Activated T-helper 2 cell treated with anti-CD3 and anti-CD28 coated beads, Interferon-gamma antibody, Interleukin-2, Interleukin-4, amounts not matched to agents 10 μg/mL and 5 μg/mL and 100 μg/mL, durations not matched to agents 14 hours and 24 hours and 36 hours (primary cell): ENCODE measurements at places on chromosomes 1 and 21. TPM values are rescaled to one million over a fixed set of nuclear protein-coding genes. Genes with fewer than 3 reads are reported as not detected.

- no peak overlapping the region for H3K4me3 ChIP-seq
- DNase-seq: no peak
- H3K4me1 ChIP-seq: peaks cover 19% of the 10 kb centered on the region
- H3K27me3 ChIP-seq: no peaks in the 10 kb centered on the region
These were observed 34.9 kb downstream of the PDE9A start for GRCh38 chr21:42688226-42688840.

GRCh38 chr1:236753516-236753915 lies 41.6 kb upstream of the MTR start:
- no peak overlapping the region for H3K27ac ChIP-seq
- no peaks in the 10 kb centered on the region for H3K4me1 ChIP-seq
- no peaks in the 10 kb centered on the region for H3K36me3 ChIP-seq

DNA sequence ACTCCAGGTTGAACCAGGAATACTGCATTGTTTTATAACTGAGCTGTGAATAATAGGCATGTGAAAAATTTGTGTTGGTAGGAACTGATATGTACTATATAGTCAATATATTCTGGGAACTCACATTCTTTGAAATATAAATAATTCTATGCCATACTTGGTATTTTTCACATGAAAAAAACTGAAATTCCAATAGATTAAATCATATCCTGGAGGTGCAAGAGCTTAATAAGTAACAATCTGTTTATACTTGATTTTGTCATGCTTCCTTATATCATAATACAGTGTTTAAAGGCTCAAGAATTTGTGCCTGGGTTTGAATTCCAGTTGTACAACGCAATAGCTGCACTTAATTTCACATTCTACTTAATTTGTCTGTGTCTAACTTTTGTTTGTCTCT lies 387.0 kb downstream of the USP25 start:
- DNase-seq: no peak
- no peak overlapping the region for H3K27ac ChIP-seq
- H3K36me3 ChIP-seq: no peaks in the 10 kb centered on the region
- H3K4me1 ChIP-seq: no peaks in the 10 kb centered on the region
- no peaks in the 10 kb centered on the region for H3K27me3 ChIP-seq

GRCh38 chr1:2465371-2466269 lies 10.5 kb upstream of the PLCH2 start:
- H3K36me3 ChIP-seq: no peaks in the 10 kb centered on the region
- no peak overlapping the region for H3K4me3 ChIP-seq
- no peak overlapping the region for H3K27ac ChIP-seq
- no peaks in the 10 kb centered on the region for H3K4me1 ChIP-seq

GRCh38 chr1:15432324-15432723 lies 5.9 kb upstream of the CTRC start:
- H3K4me3 ChIP-seq: no peak overlapping the region
- no peaks in the 10 kb centered on the region for H3K4me1 ChIP-seq
- no peaks in the 10 kb centered on the region for H3K27me3 ChIP-seq
- no peak for DNase-seq

GRCh38 chr1:60895701-60896100 lies 186.7 kb upstream of the NFIA start:
- no peak overlapping the region for H3K27ac ChIP-seq
- no peaks in the 10 kb centered on the region for H3K36me3 ChIP-seq
- DNase-seq: no peak
- peaks cover 7% of the 10 kb centered on the region for H3K4me1 ChIP-seq
- no peak overlapping the region for H3K4me3 ChIP-seq

DNA sequence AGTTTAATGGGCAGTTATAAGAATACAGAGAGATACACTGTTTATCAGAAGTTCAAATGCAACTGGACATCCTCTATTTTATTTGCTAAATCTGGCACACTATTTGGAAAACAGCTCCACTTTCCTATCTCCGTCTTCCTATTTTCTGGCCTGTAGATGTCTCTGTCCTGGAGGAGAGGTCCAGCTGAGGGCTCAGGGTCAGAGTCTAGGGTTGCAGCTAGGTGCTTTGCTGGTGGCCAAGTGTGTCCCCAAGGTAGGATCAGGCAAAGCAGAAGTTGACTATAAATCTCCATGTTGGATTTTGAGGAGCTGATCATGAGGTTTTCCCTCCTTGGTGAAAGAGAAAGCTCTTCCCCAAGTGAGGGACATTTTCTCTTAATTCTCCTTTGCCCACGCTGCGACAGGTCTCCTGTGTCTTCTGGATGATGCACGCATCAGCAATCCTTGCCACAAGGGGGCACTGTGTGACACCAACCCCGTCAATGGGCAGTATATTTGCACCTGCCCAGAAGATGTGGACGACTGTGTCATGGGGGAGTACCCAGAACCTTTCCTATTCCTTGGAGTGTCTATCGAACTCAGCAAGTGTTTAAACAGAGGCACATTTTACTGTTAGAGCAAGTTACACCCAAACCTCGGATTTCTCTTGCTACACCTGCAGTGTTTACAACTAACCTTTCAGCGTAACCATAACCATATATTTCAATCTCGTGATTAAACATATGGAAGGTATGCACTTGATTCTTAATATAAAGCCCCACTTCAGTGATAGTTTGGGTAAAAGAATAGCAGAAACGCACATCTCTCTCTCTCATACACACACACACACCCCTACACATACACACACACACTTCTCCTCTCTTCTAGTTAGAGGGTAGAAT lies 10.2 kb downstream of the ADAM30 start:
- peaks cover 3% of the 10 kb centered on the region for H3K36me3 ChIP-seq
- H3K27ac ChIP-seq: no peak overlapping the region
- DNase-seq: peak; percentile 51
- no peaks in the 10 kb centered on the region for H3K4me1 ChIP-seq
- H3K4me3 ChIP-seq: no peak overlapping the region

DNA sequence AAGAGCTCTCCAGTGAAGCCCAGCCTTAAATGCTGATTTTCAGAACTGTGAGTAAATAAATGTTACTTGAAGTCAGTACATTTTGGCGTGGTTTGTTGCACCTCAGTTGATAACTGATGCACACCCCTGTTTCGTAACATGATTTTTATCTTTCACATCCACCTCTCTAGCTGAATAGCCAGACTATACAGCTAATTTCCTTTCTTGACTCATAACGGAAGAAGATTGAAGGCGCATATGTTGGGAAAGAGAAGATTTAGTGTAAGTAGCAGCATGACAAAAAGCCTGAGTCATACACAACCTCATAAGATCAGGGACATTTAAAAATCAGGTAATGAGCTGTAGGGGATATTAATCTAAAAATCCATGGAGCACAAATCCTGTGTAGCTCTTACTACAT lies 716.2 kb upstream of the ZP4 start:
- H3K4me1 ChIP-seq: no peaks in the 10 kb centered on the region
- H3K4me3 ChIP-seq: no peak overlapping the region
- H3K27me3 ChIP-seq: no peaks in the 10 kb centered on the region
- DNase-seq: no peak
- no peaks in the 10 kb centered on the region for H3K36me3 ChIP-seq
- no peak overlapping the region for H3K27ac ChIP-seq

- no peaks in the 10 kb centered on the region for H3K36me3 ChIP-seq
- no peak for DNase-seq
These were observed 30.1 kb upstream of the PCBP3 start for GRCh38 chr21:45613396-45613795.

DNA sequence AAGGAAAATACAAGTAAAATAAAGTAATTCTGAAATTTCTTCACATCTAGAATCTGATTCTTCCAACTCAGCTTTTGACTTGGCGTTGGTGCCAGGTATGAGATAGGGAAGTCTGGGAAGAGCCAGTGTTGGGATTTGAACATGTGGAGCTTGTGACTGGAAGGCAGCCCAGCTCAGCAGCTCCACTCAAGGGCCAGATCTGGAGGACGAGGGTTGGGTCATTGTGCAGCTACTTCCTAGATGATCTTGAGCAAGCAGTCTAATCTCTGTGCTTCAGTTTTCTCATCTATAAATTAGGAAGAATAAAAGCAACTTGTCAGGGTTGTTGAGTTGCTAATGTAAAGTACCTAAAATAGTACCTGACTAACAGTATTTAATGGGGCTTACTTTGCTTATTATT lies 5.0 kb downstream of the ADARB1 start:
- DNase-seq: no peak
- H3K4me3 ChIP-seq: peak overlapping the region; percentile 45
- peaks cover 85% of the 10 kb centered on the region for H3K4me1 ChIP-seq
- peaks cover 37% of the 10 kb centered on the region for H3K36me3 ChIP-seq
- no peaks in the 10 kb centered on the region for H3K27me3 ChIP-seq

GRCh38 chr1:29800522-29800956 lies 564.2 kb downstream of the PTPRU start:
- H3K4me1 ChIP-seq: no peaks in the 10 kb centered on the region
- no peaks in the 10 kb centered on the region for H3K36me3 ChIP-seq
- no peak for DNase-seq
- H3K4me3 ChIP-seq: no peak overlapping the region
- no peak overlapping the region for H3K27ac ChIP-seq
- H3K27me3 ChIP-seq: no peaks in the 10 kb centered on the region

- no peak overlapping the region for H3K4me3 ChIP-seq
- DNase-seq: no peak
- H3K36me3 ChIP-seq: no peaks in the 10 kb centered on the region
- no peak overlapping the region for H3K27ac ChIP-seq
- H3K4me1 ChIP-seq: no peaks in the 10 kb centered on the region
- peaks cover 3% of the 10 kb centered on the region for H3K27me3 ChIP-seq
These were observed 15.0 kb upstream of the FAM20B start for GRCh38 chr1:179010671-179011070.

DNA sequence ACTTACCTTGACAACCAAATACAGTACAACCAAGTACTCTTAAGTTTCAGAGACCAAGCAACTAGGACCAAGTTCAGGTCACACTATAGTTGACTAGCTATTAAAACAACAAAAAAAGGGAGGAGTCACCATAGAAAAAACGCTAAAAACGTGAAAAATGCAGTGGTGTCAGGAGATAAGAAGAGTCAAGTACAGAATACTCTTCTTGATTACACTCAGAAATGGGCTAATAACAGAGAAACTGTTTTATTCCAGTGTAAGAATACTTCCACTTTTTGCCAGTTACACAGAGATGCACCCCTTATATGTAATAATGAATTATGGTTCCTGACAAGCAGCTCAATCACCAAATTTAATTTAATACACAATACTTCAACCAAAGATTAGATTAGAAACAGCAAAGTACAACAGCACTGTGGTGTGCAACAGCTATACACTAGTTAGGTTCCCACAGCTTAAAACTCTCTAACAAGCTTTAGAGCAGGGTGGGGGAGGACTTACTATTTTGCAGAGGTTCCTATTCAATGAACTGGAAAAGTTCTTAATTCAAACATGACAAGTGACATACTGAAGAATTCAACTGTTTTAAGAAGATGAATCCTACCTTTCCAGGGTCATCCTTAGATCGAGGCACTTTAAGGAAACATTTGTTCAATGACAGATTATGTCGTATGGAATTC lies 70.4 kb downstream of the FOXJ3 start:
- H3K27me3 ChIP-seq: no peaks in the 10 kb centered on the region
- no peak overlapping the region for H3K4me3 ChIP-seq
- no peak overlapping the region for H3K27ac ChIP-seq
- no peak for DNase-seq
- peaks cover 41% of the 10 kb centered on the region for H3K36me3 ChIP-seq

- H3K4me1 ChIP-seq: no peaks in the 10 kb centered on the region
- DNase-seq: no peak
- H3K4me3 ChIP-seq: no peak overlapping the region
- no peaks in the 10 kb centered on the region for H3K27me3 ChIP-seq
These were observed 429.0 kb downstream of the NEGR1 start for GRCh38 chr1:71853360-71853759.

GRCh38 chr21:34935452-34935851 lies 113.7 kb downstream of the RUNX1 start:
- peak overlapping the region; percentile 91 for H3K27ac ChIP-seq
- H3K27me3 ChIP-seq: no peaks in the 10 kb centered on the region
- H3K4me1 ChIP-seq: peaks cover 88% of the 10 kb centered on the region
- H3K36me3 ChIP-seq: peaks cover 19% of the 10 kb centered on the region
- peak overlapping the region; percentile 51 for H3K4me3 ChIP-seq

- peaks cover 6% of the 10 kb centered on the region for H3K4me1 ChIP-seq
- no peaks in the 10 kb centered on the region for H3K36me3 ChIP-seq
- H3K27me3 ChIP-seq: no peaks in the 10 kb centered on the region
- no peak overlapping the region for H3K27ac ChIP-seq
These were observed 288.5 kb upstream of the KAZN start for GRCh38 chr1:14309984-14310383.

DNA sequence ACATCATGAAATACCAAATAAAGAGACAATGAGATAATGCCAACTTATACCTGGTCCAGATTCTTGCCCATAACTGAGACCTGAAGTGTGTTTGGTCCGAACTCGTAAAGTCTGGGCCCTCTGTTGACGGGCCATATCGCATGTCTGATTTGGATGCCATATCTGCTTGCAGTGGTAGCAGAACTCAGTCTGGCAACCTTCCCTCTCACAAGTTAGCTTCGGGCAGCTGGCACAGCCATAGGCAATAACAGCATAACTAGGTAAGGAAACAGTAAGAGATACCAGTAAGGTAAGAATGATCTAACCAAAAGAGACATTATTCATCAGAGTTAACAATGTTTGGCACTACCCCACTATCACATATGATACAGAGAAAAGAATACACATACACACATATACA lies 15.1 kb downstream of the RNF19B start:
- peaks cover 33% of the 10 kb centered on the region for H3K4me1 ChIP-seq
- no peak for DNase-seq
- H3K27me3 ChIP-seq: no peaks in the 10 kb centered on the region
- no peak overlapping the region for H3K4me3 ChIP-seq
- peaks cover 55% of the 10 kb centered on the region for H3K36me3 ChIP-seq

GRCh38 chr1:162232034-162232711 lies 144.5 kb downstream of the SPATA46 start:
- H3K27ac ChIP-seq: no peak overlapping the region
- no peak overlapping the region for H3K4me3 ChIP-seq
- no peaks in the 10 kb centered on the region for H3K4me1 ChIP-seq
- DNase-seq: no peak
- peaks cover 21% of the 10 kb centered on the region for H3K27me3 ChIP-seq

- H3K27me3 ChIP-seq: peaks cover 4% of the 10 kb centered on the region
- peak overlapping the region; percentile 74 for H3K27ac ChIP-seq
- H3K36me3 ChIP-seq: peaks cover 3% of the 10 kb centered on the region
- peak; percentile 96 for DNase-seq
These were observed 1.6 kb upstream of the MMP23B start for GRCh38 chr1:1630191-1630964.

- H3K4me3 ChIP-seq: no peak overlapping the region
- no peak overlapping the region for H3K27ac ChIP-seq
- H3K27me3 ChIP-seq: peaks cover 2% of the 10 kb centered on the region
- no peaks in the 10 kb centered on the region for H3K36me3 ChIP-seq
- H3K4me1 ChIP-seq: no peaks in the 10 kb centered on the region
- no peak for DNase-seq
These were observed 27.7 kb downstream of the RAB7B start for GRCh38 chr1:205975387-205975998.

- peaks cover 17% of the 10 kb centered on the region for H3K4me1 ChIP-seq
- H3K4me3 ChIP-seq: no peak overlapping the region
- H3K27me3 ChIP-seq: no peaks in the 10 kb centered on the region
- H3K27ac ChIP-seq: no peak overlapping the region
These were observed 8.0 kb downstream of the ELOA start for GRCh38 chr1:23751050-23751814.

GRCh38 chr1:85267313-85267712 lies 7.9 kb upstream of the C1orf52 start:
- H3K4me3 ChIP-seq: no peak overlapping the region
- H3K27ac ChIP-seq: no peak overlapping the region
- H3K4me1 ChIP-seq: peaks cover 12% of the 10 kb centered on the region
- no peak for DNase-seq
- peaks cover 45% of the 10 kb centered on the region for H3K36me3 ChIP-seq

RGS1 gene
- 4.2 and 4.3 TPM in 2 replicates for total RNA-seq

SLC2A5 gene
- not detected in 2 replicates for total RNA-seq

RIMKLA gene
- 5.2 and 5.3 TPM in 2 replicates for total RNA-seq

ELAPOR1 gene
- 17.5 and 19.7 TPM in 2 replicates for total RNA-seq

ABCG1 gene
- 5.7 and 8.0 TPM in 2 replicates for total RNA-seq

RRP15 gene
- total RNA-seq: 32.9 and 34.6 TPM in 2 replicates

S100A7 gene
- not detected in 2 replicates for total RNA-seq

UTS2 gene
- not detected in 2 replicates for total RNA-seq

CAMK2N1 gene
- total RNA-seq: 2.2 TPM in 2 replicates

RC3H1 gene
- total RNA-seq: 30.4 and 33.5 TPM in 2 replicates

CTBS gene
- total RNA-seq: 14.1 and 15.1 TPM in 2 replicates

MNDA gene
- not detected in 2 replicates for total RNA-seq
